ENCODE measurements at places on chromosomes 5 and 9.

DNA sequence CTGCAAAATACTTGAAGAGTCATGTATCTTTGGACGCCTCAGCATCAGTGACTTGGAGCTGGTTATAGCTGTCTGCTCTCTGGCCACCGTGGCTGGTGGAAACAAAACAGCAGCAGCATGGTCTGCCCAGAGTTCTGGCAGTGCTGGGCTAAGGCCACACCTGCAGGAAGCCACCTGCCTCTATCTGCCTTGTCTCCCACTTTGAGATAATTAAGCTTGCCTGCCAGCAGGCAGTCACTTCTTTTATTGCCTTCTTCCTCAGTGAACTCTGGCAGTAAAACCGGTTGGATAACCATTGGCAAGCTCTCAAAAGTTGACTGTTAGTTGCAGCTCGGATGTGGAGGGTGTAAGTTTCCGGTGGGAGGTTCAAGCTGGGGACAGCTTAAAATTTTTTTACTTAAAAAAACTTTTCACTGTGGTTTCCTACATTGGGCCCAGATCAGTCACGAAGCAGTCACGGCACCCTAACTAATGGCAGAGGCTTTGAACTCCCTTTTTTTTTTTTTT, 4.9 kb downstream of the SMIM3 start:
- peak; percentile 55 for DNase-seq

DNA sequence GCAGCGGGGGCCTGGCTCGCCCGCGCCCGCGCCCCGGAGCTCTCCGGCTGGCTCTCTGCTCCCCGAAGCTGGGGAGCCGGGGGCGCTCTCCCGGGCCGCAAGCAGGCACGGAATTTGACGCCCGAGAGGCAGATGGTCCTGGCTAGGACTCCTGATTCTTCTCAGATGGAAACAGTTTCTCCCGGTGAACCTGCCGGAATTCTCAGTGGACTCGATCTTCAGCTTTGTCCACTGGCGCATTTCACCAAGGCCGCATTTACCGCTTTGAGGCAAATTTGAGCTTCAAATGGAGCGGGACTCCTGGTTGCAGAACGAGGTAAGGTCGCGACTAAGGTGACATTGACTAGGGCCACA, 305.7 kb upstream of the KCNN2 start:
- no peak for DNase-seq

DNA sequence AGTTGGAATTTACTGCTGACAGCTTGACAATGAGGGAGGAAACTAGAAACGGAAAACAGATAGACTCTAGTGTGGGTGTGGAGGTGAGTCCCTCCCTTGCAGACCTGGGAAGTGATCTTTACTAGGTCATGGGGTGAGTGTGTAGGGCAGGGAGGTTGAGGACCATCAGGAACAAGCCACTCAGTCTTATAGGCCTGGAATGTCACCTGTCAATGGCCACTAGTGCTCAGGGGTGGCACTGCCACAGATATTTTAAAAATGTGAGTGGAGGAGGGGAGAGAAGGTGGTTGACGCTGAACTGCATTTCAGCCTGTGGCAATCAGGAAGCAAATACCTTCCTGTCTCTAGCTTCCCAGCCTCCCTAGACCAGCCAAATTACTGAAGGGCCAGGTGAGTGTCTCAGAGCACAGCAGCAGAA, 9.0 kb downstream of the OR2S2 start:
- DNase-seq, result no peak

- DNase-seq, result no peak
These were observed 131.9 kb downstream of the CWC27 start for GRCh38 chr5:64900618-64901017.

DNA sequence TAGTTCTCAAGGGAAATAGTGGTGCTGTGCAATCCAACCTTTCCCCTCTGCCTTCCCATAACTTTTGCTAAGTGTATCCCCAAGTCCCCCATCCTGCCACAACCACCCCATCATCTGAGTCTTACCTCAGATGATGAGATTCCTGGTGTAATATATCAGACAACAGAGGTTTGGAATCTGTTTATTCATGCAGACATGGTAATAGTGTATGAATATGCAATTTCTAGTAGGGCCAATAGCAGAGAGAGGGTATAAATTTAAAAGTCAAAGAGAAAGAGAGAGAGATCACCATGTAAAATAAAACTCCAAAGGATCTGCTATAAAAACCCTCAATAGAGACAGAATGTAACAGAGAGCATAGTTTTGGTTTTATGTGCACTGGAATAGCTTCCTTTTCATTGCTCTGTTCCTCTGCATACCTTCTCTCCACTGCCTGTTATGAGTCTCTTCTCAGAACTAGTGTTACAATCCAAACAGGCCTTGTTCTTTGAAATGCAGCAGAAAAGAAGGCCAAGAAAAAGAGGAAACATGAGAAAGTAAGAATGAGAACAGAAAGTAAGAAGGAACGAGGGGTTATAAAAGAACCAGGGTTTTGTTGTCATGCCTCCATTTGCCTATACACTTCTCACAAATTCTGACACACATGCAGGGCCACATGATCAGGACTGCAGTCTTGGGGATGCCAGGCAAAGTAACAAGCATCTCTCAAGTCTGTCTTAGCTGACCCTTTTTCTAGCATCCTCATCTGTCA, 278.0 kb downstream of the CETN3 start:
- no peak for DNase-seq

DNA sequence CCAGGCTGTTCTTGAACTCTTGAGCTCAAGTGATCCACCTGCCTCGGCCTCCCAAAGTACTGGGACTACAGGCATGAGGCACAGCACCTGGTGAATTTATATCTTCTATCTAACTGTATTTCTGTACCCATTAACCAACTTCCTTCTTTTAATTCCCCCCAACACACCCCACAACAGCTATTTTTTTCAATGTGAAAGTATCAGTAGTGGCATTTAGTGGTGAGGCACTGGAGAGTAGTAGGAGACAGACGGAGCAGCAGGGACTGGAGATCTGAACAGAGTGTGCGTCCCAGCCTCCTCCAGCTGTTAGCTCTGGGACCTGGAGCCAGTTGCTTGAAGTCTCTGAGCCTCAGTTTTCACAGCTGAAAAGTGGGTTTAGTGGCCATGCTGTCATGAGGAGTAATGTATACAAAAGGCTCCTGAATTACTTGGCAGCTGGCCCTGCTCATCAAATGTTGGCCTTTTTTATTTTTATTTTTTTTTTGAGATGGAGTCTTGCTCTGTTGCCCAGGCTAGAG, 11.0 kb upstream of the EEIG1 start:
- no peak for DNase-seq

GRCh38 chr9:134964271-134965055, 46.8 kb upstream of the FCN1 start:
- DNase-seq, result no peak
